Activated CD8-positive, alpha-beta memory T cell treated with anti-CD3 and anti-CD28 coated beads for 24 hours (primary cell): ENCODE measurements at places on chromosomes 13 and 19.

DNA sequence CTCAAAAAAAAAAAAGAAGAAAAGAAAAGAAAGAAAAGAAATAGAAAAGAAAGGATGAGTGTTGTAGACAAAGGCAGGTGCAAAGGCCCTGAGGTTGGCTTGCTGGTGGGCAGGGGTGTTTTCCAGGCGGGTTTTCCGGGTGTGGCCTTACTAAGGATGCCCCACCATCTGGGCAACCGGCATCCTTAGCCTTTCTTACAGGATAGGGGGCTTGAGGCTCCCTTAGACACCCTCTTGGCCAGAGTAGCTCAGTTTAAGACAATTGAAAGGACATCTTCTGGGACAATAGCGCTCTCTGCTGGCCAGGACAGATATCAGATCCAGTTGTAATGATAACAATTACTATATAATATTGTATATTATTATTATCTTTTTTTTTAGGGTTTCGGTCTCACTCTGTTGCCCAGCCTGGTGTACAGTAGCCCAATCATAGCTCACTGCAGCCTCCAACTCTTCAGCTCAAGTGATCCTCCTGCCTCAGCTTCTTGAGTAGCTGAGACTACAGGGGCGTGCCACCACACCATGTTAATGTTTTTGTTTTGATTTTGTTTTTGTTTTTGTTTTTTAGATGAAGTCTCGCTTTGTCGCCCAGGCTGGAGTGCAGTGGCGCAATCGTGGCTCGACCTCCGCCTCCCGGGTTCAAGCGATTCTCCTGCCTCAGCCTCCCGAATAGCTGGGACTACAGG is 1.4 kb upstream of the QTRT1 start:
- peak; percentile 86 for DNase-seq

DNA sequence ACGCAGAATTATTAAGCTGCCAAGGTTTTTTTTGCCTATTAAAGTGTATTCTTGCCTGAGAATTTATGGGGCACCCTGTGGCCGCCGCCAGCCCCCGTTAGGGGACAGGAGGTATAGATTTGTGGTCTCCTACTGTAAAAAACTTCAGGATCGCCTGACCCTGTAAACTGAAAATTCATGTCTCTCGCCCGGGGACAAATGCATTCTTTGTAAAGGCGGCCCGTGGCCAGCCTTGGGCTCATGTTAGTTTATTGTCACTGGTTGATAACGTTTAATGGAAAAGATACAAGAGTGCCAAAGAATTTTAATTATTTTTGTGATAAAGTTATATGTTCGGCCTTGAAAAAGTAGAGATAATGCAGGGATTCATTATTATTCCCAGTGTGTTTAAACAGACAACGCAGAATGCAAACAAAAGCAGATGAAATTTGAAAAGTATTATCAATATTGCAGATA is 141.7 kb downstream of the URI1 start:
- DNase-seq = no peak

GRCh38 chr19:16070366-16070990 is 5.8 kb upstream of the TPM4 start:
- DNase-seq = peak; percentile 86

- no peak for DNase-seq
These were observed 71.8 kb downstream of the TRPM4 start for GRCh38 chr19:49229416-49229815.

- no peak for DNase-seq
These were observed 66.8 kb upstream of the RFC3 start for GRCh38 chr13:33751151-33751550.

- no peak for DNase-seq
These were observed 10.8 kb downstream of the STAP2 start for GRCh38 chr19:4327877-4328242.

DNA sequence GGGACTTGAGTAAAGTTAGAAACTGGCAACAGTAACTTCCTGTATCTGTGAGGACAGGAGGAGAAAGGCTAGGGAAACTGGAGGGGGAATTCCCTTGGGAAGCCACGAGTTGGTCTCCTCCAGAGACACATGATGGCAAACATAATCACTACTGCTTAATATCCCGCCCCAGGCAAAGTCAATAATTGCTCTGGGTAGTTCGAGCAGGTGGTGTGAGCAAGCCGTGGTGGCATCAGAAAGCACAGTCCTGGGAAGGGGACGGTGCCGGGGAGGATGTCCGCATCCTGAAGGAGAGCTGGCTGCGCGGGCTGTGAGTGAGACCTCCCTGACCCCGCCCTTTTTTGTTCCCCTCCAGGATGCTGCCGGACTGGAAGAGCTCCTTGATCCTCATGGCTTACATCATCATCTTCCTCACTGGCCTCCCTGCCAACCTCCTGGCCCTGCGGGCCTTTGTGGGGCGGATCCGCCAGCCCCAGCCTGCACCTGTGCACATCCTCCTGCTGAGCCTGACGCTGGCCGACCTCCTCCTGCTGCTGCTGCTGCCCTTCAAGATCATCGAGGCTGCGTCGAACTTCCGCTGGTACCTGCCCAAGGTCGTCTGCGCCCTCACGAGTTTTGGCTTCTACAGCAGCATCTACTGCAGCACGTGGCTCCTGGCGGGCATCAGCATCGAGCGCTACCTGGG is 1.4 kb downstream of the FFAR2 start:
- DNase-seq = no peak

DNA sequence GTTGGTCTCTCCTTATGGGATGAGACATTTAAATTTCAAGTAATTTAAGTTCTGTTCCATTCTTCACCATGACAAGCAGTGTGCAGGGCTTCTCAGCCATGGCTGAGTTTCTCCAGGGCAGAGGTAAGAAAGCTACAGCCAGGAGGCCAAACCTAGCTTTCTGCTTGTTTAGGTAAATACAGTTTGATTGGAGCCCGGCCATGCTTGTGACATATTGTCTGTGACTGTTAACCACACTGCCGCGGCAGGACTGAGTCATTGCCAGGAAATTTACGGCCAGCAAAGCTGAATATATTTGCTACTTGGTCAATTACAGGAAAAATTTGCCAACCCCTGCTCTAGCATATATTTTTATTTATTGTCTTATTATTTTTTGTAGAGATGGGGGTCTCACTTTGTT is 10.7 kb downstream of the NLRP8 start:
- no peak for DNase-seq

DNA sequence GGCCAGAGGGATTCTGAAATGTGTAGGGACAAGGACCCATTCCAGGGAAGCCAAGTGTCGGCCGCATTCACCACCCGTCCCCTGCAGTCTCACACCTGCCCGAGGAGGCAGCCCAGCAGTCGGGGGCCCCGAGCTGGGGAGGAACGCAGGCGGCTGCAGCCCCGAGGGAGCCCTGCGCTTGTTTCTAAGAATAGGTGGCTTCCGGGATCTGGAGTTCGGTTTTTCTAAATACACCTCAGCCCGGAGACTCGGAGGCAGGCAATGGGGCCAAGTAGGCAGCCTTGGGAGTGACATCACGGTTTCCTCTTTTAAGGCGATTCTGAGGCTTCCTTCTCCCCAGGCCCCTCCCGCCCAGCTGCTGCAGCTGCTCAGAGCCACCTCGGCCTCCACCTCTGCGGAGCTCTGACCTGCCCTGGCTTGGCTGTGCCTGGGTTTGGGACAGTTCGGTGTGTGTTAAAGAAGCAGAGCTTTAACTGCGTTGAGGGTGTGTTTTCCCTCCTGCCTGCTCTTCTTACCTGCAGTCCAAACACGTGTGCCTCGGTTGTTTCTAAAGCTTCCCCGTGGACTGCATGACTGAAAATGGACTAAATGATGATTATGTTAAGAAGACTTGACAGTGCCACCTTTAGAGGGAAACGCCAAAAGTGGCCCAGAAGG is 80.5 kb downstream of the COL4A2 start:
- DNase-seq = no peak

DNA sequence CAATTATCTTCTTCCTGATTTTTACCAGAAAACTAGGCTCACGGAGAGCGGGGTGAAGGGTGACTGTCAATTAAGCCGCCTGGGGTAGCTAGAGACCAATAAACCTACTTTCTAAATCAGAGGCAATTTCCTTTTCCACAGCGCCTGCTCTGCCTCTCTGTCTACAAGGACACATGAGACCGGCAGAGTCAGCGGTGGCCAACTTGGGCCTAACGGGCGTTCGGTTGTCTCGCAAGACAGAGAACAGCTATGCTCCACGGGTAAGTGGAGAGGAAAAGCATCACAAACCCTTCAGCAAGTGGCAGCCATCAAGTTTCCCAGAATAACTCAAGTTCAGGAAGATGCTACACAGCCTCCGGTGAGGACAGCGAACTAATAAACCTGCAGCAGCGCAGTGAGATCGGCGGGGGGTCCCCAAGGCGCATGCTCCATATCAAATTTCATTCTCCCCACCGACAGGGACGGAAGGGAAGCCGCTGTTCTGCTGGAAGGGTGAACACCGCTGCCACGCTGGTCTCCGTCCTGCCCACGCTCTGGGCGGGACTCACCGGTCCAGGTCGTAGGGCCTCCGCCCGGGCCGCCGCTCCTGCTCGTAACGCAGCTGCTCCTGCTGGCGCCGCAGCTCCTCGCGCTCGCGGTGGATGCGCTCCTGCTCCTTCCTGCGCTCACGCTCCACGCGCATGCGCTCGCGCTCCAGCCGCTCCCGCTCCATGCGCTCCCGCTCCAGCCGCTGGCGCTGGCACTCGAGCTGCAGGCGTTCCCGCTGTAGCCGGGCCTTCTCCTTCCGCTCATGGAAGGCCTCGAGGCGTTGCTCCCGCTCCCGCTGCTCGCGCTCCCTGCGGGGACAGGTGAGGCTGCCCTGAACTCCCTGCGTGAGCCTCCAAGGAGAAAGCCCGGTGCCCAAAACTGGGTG is 25.8 kb upstream of the TINCR start:
- no peak for DNase-seq

- DNase-seq = no peak
These were observed 11.7 kb downstream of the NDUFB7 start for GRCh38 chr19:14559916-14560775.

DNA sequence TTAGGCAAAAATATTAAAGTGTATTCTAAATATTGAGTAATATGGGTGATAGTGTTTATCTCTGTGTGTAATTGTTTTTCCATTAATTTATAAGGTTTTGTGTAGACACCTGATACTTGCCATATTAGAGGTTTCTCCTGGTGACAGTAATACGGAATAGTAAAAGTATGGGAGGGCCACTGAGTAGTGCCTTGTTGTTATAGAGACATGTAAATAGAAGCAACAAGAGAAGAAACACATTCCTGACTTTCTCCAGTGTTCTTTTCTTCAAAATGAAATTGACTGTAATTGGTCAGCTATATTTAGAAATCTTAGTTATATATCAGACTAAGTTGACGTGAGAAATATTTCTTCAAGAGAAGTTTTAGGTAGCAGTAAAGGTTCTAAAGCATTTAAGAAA is 18.5 kb downstream of the RNASEH2B start:
- DNase-seq = no peak

DNA sequence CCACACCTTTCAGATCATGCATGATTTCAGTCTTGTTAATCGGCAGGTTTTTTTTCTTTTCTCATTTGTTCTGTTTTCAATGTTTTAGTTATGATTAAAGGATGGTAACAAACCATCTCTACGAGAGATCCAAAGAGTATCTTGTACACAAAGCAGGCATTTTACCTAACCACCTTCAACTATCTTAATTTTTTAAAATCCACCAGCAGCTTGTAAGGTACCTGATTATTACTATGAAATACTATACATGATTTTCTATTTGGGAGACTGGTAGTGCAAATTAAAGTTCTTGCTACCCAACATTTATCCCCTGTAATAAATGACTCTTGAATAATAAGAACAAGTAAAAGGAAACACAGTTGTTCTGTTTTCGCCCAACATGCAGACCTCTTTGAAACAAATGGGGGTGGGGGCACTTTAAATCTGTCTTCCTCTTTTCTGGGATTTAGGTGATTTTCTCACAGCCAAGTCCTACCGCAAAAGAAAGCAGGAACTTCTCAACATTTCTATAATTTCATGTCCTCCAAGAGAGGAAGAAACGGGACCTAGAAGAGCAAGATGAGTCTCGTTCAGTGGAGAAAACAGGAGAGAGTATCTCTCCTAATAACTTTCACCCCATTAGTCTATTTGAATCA is 3.6 kb downstream of the POU4F1 start:
- DNase-seq = no peak

- DNase-seq = no peak
These were observed 3.7 kb upstream of the TMEM272 start for GRCh38 chr13:51848674-51849073.

- no peak for DNase-seq
These were observed 5.9 kb upstream of the MCF2L start for GRCh38 chr13:112962911-112963625.

- DNase-seq = no peak
These were observed 344.1 kb downstream of the UQCRFS1 start for GRCh38 chr19:28868836-28869235.

- no peak for DNase-seq
These were observed 748.5 kb upstream of the KLHL1 start for GRCh38 chr13:70856711-70857110.

DNA sequence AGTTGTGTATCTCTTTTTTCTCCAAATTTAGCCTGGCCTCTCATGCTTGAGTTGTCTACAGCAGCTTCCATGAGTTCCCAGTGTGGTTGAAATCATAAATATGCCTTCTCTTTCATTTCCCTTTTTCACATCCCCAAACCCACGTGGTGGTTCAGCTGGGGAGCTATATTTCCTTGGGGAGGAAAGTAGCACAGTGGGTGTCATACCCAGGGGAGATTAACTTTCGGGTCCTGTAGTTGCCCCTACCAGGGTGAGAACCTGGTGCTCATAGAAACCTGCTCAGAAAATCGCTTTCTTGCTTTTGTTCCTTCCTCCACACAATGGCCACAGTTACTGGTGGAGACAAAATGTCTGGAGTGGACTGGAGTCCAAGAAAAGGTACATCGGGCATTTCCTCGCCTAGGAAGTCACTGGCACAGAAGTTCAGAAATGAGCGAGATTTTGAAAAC is 7.0 kb upstream of the LILRA4 start:
- DNase-seq = no peak

GRCh38 chr19:41799444-41800000 is 3.1 kb downstream of the CEACAM3 start:
- no peak for DNase-seq

- no peak for DNase-seq
These were observed 23.6 kb downstream of the SOHLH2 start for GRCh38 chr13:36190771-36191170.

DNA sequence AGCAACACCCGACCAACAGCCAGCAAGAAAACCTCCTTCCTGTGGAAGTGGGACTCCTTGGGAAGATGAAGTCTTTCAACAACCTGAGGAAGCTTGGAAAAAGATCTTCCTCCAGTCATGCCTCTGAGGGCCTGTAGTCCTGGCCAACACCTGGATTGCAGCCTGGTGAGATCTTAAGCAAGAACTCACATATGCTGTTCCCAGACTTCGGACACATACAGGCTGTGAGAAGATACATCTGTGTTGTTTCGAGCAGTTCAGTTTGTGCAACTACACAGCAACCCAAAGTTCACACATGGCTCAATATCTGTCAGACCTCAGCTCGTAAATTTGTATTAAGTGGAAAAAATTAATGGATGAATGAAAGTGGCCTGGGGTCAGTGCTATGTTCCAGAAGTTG is 65.1 kb upstream of the UBAC2 start:
- no peak for DNase-seq
